Myocyte (in vitro differentiated cells): ENCODE measurements at places on chromosomes 12 and 14. TPM values are rescaled to one million over a fixed set of nuclear protein-coding genes. Genes with fewer than 3 reads are reported as not detected.

- DNase-seq = no peak
Measured at GRCh38 chr14:92613008-92613658, 99.6 kb downstream of the RIN3 start.

- no peak for DNase-seq
Measured at GRCh38 chr14:74855021-74855420, 20.9 kb downstream of the PROX2 start.

DNA sequence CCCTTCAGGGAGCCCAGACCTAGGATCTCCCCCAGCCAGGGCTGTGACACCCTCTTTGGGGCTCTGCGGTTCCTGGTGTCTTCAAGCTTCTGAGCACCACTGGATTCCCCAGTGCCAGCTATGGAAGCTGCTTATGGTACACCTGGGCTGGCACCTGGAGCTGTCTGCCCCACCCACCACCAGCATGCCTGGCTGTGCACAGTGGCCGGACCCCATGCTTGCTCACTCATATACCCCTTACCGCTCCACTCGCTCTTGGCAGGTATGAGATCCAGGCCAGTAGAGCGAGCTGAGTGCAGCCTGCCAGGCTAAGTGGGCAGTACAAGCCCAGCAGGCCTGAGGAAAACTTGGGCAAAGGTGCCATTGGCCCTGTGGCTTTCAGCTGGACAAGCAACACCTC, 114.0 kb downstream of the DACT1 start:
- no peak for DNase-seq

Gene FBRSL1
- 13.1 and 20.6 TPM in 2 replicates for total RNA-seq
